ENCODE measurements at places on chromosomes 3 and 15.
A peak's percentile ranks its signal among the peaks of the same experiment; 100 is the strongest.

GRCh38 chr15:48798319-48798718 lies 12.6 kb downstream of the CEP152 start:
- DNase-seq: no peak

- DNase-seq: no peak
These were observed 534.9 kb downstream of the MAGI1 start for GRCh38 chr3:65503776-65504175.

DNA sequence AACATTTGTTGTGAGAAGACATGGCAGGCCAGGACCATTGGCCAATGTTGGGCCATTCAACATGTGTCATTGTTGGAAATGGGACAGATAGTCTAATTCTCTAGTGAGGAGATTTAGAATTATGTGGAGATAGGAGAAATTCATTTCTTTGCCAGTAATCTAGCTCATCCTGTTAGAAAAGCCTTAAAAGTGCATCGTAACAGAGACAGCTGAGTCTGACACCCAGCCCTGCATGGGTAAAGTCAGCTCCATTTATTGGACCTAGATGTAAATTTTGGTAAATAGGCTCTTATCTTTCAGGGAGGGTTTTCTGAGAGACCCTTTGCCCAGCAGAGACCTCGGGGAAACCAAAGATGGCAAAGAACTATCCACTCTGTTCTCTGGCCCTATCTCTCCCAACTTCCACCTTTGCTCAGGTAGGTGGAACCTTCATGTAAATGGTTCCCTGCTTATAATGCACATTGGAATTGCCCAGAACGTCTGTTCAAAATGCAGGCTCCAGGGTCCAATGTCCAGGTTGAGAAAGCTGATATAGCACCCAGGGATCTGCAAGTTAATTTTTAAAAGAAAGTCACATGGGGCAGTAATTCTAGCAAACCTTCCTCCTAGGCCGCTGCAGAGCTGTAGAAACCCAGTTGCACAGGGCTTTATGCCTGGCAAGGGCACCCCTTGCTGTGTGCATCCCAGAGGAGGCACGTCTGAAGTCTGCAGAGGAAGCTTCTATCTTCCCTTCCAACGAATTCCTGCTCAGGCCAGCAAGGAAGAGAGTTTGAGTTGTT lies 365.9 kb upstream of the PROK2 start:
- DNase-seq: no peak

DNA sequence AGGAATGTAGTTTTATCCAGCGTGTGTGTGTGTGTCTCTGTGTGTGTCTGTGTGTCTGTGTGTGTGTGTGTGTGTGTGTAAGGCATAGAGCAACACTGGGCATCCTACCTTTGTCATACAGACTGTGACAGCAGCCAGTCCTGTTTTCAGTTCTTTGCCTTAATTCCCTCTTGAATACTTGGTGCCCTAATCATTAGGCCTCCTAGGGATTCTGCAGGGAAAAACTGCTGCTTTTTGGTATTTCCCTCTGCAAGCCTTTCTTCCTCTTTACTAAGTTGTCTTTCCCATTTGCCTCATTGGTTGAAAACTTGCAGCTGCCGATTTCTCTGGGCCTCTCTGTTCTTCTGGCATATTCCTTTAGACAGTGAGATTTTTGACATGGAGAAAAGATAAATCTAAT lies 9.2 kb downstream of the SLC25A36 start:
- DNase-seq: no peak

- no peak for DNase-seq
These were observed 9.8 kb upstream of the TM4SF4 start for GRCh38 chr3:149464542-149465328.

GRCh38 chr15:67750371-67750770 lies 74.9 kb upstream of the SKOR1 start:
- no peak for DNase-seq

GRCh38 chr3:196340466-196340865 lies 2.3 kb upstream of the TM4SF19 start:
- no peak for DNase-seq

- peak; percentile 60 for DNase-seq
These were observed 45.9 kb downstream of the SUMF1 start for GRCh38 chr3:4421121-4421520.

DNA sequence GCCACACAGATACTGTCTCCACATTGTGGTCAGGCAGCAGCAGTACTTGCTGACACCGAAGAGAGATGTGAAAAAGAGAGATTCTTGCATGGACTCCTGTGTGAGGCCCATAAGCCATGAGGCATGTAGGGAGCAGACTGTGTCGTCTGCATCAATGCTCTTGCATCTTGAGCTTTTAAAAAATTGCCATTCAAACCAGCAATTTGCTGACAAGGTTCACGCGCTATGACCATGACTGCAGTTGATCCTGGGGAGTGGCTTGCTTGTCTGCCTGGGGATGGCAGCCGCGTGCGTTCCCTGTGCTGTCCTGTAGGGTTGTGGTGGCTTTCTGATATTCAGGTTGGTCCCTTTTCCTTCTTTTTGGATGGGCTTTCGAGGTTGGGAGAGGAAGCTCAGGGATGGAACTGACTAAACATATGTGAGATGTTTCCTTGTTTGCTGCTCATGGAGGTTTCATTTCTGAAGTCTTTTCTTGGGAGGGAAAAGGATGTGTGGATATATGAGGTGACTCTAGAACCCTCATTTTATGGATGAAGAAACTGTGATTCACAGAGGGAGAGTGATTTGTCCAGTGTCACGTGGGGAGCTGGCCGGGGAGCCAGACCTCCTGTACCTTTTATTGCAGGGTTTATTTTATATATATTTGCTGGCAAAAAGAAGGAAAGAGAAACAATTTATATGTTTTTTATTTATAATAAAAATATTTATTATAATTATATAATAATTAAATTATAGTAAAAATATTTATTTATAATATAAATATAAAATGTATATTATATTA lies 48.6 kb downstream of the LPP start:
- DNase-seq: no peak

GRCh38 chr3:133475245-133476010 lies 75.6 kb downstream of the BFSP2 start:
- DNase-seq: no peak

GRCh38 chr3:157182879-157183278 lies 22.9 kb upstream of the CCNL1 start:
- no peak for DNase-seq

GRCh38 chr3:139476348-139476747 lies at the start of gene RBP2:
Gene RBP2, minus strand, starts transcription at chr3:139476516. Its CDS starts 57 bp downstream, at chr3:139476459.
- no peak for DNase-seq

- DNase-seq: no peak
These were observed 2.6 kb downstream of the ARID3B start for GRCh38 chr15:74543583-74543982.

- DNase-seq: no peak
These were observed 36.0 kb downstream of the MCF2L2 start for GRCh38 chr3:183392186-183393034.

GRCh38 chr15:44545913-44546802 lies 9.2 kb downstream of the EIF3J start:
- DNase-seq: peak; percentile 32

GRCh38 chr3:32401126-32401525 lies 9.5 kb downstream of the CMTM7 start:
- DNase-seq: no peak

- DNase-seq: peak; percentile 74
These were observed 710 bp upstream of the CLK3 start for GRCh38 chr15:74614744-74615507.

DNA sequence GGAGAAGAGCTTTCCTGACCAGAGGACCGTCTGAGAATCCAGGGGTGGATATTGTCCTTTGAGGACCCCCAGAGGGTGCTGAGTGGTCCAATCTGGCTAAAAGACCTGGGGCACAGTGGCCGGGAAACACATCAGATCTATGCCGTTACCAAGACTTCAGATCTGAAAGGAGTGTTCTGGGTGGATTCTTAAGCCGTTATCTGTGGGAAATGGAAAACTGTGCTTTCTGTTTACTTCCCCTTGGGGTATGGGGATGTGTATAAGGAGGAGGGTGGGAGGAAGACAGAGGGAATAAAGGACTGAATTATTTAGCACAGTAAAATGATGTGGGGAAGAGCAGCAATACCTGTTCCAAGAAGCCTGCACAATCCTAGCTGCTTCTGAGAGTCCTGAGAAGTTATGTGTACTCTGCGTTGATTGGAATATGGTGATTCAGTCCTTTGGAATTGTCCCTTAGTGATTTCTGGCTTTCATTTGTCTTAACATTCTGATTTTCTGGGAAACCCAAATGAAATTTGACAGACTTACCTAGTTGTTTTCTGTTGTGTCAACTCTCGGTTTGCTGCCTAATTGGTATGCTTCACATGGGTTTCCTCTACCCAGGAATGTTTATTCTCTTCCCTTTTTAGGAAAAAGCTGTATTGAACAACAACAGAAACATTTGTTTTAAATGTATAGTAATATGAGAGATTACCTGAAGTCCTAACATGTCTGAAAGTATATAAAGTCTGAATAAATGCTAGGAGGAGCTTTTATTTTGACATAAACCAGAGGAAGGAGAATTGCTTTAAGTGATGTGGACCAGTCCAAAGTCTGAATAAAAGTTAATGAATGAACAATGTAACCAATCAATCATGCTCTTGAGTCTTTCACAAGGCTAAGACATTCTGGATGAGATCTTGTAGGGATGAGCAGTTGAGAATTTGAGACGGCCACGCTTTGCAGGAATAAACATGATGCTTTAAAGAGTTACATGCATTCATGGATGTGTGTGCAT lies 427.1 kb upstream of the C2CD4B start:
- DNase-seq: peak; percentile 17

GRCh38 chr3:55673764-55674163 lies 186.7 kb upstream of the WNT5A start:
- DNase-seq: no peak

DNA sequence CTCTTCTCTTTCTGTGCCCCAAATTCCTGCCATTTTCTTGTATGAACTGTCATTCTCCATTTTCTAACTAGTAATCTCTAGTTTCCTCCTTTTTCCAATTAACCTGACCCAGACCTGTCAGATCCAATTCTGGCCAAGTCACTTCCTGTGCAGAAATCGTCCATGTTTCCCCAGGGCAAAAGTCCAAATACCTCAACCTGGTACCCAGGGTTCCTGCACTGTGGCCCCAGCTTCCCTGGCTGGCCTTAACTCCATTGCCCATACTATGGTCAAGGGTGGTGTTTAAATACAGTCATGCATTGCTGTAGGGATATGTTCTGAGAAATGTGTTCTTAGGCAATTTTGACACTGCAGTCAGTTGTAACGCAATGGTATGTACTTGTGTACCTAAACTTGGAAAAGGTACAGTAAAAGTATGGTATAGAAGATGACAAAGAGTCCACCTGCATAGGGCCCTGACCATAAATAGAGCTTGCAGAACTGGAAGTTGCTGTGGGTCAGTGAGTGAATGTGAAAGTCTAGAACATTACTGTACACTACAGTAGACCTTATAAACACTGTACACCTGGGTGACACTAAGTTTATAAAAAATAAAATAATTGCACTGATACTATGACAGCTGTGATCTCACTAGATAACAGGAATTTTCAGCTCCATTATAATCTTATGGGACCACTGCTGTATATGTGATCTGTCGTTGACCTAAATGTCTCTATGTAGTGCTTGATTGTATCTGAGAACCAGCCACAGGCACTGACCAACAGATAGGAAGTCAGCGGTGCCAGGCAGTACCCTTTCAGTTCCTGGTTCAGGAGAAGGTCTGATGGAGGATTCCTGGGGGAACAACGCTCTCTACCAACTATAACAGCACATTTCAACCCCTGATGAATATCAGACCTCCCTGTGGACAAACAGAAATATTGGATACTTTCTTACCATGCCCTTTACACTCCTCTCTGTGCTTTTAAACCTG lies 336.1 kb upstream of the PROK2 start:
- DNase-seq: no peak
